Muscle of leg (tissue), 16 donors: ENCODE measurements at places on chromosomes 1 and 21. TPM values are rescaled to one million over a fixed set of nuclear protein-coding genes. Genes with fewer than 3 reads are reported as not detected.

SLC30A7 gene
- total RNA-seq: 18.4 TPM

TIAM1 gene
- 14.1 TPM for total RNA-seq

ZNF695 gene
- total RNA-seq: 1.6 TPM

CD1D gene
- 1.6 TPM for total RNA-seq

HAO2 gene
- 0.13 TPM for total RNA-seq

PRR9 gene
- total RNA-seq: not detected

PSMG1 gene
- 37.4 TPM for total RNA-seq

RNF223 gene
- 0.09 TPM for total RNA-seq

CGN gene
- 0.35 TPM for total RNA-seq

KCNJ10 gene
- 0.35 TPM for total RNA-seq

VSIG8 gene
- total RNA-seq: not detected

GRIK1 gene
- total RNA-seq: 0.49 TPM

RALGPS2 gene
- 35.2 TPM for total RNA-seq

SYT6 gene
- 0.40 TPM for total RNA-seq

CYP4Z1 gene
- 0.18 TPM for total RNA-seq

TMEM269 gene
- total RNA-seq: 0.18 TPM

CD1E gene
- total RNA-seq: 0.18 TPM

SIPA1L2 gene
- 24.6 TPM for total RNA-seq

PGLYRP4 gene
- total RNA-seq: not detected

FCRL2 gene
- not detected for total RNA-seq

MTARC1 gene
- total RNA-seq: 4.3 TPM

VASH2 gene
- 25.3 TPM for total RNA-seq

BTBD8 gene
- 3.6 TPM for total RNA-seq

DNAJC6 gene
- 0.93 TPM for total RNA-seq

ZNF672 gene
- 13.3 TPM for total RNA-seq

PRDM15 gene
- total RNA-seq: 3.8 TPM

LCE2B gene
- total RNA-seq: not detected

THEM5 gene
- not detected for total RNA-seq

DDX59 gene
- total RNA-seq: 19.5 TPM

TMEM79 gene
- 2.1 TPM for total RNA-seq

GUCA2A gene
- not detected for total RNA-seq

ADAM30 gene
- total RNA-seq: not detected

TNNI3K gene
- total RNA-seq: 2.2 TPM

TNFRSF9 gene
- 0.13 TPM for total RNA-seq

FHAD1 gene
- total RNA-seq: 1.7 TPM

DIO1 gene
- not detected for total RNA-seq

UMODL1 gene
- total RNA-seq: 0.04 TPM

WNT9A gene
- 4.6 TPM for total RNA-seq

MXRA8 gene
- total RNA-seq: 87.9 TPM

SOAT1 gene
- total RNA-seq: 6.9 TPM

DMRTA2 gene
- total RNA-seq: 0.04 TPM

PLA2G5 gene
- 0.13 TPM for total RNA-seq

AGMAT gene
- 4.3 TPM for total RNA-seq

CRP gene
- total RNA-seq: not detected

SERTAD4 gene
- total RNA-seq: 6.3 TPM

CRYBG2 gene
- total RNA-seq: 0.22 TPM

OR14K1 gene
- total RNA-seq: not detected

PAQR6 gene
- 1.2 TPM for total RNA-seq

DMBX1 gene
- not detected for total RNA-seq

HPDL gene
- total RNA-seq: 2.6 TPM

PFKL gene
- total RNA-seq: 51.9 TPM
